RPMI7951 (cell line): ENCODE measurements at places on chromosomes 3 and 15. TPM values are rescaled to one million over a fixed set of nuclear protein-coding genes. Genes with fewer than 3 reads are reported as not detected.
A peak's percentile ranks its signal among the peaks of the same experiment; 100 is the strongest.

DNA sequence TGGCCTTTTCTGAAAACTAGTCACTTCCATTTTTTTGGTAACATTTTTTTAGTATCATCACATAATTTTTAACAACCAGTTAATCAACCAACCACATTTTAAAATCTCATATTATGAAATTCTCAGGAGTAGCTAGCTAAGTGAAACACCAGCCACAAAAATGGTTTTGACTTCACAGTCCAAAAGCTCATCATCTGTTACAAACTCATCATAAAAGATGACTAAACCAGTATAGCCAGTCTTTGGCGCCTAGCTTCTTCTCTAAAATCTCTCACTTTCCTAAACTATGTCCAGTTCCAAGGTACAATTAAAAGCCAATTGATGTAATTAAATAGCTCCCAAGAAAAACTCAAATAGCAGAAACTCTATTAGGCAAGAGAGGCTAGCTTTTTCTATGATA lies 88.2 kb upstream of the ZNF385D start:
- DNase-seq: no peak

- no peak for DNase-seq
Measured at GRCh38 chr3:145815707-145816413, 345.1 kb downstream of the PLOD2 start.

- peak; percentile 6 for DNase-seq
Measured at GRCh38 chr3:197682713-197683112, 54.0 kb downstream of the RUBCN start.

- no peak for DNase-seq
Measured at GRCh38 chr3:133387341-133387740, 12.5 kb upstream of the BFSP2 start.

The SERPINI2 gene
- not detected in 2 replicates for total RNA-seq

The LARP6 gene
- 64.3 and 72.7 TPM in 2 replicates for total RNA-seq

The CPLX3 gene
- total RNA-seq: not detected in 2 replicates
